ENCODE measurements at places on chromosomes 7 and 10. TPM values are rescaled to one million over a fixed set of nuclear protein-coding genes. Genes with fewer than 3 reads are reported as not detected.

- no peak for DNase-seq
These were observed 133.5 kb upstream of the FEZF1 start for GRCh38 chr7:122438006-122438405.

DNA sequence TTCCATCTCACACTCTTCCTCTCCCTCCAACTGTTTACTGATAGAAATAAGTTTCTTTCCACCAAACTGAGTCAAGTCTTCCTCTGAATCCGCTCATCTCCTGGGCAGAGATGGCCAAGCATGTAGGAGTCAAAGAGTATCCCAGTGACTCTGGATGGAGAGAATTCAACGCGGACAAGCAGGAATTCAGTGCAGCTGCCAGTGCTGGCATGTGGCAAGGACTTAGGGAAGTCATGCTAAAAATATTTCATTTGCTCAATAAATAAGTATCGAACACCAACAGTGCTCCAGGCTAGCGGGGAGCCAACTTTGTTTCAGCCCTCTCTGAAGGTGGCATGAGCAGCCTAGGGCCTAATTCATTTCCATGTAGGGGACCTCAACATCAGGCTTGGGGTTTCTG lies 351.6 kb upstream of the ZMIZ1 start:
- no peak for DNase-seq

DNA sequence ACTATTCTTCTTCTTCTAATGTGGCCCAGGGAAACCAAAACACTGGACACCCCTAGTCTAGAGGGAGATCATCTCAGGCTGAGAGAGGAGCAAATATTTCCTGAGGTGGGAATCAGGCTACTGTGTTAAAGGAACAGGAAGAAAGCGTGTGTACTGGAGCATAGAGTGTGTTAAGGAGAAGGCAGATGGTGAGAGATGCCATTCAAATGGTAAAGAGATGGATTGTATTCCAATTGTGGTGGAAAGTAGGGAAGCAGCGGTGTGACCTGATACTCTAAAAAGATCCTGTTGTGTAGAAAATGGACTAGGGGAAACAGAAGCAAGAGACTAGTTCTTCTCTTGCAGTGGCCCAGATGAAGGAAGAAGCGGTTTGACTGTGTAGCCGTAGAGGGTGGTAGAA lies 31.2 kb downstream of the RAB18 start:
- DNase-seq: no peak

- no peak for DNase-seq
These were observed 95.0 kb downstream of the UBE3C start for GRCh38 chr7:157233677-157234076.

DNA sequence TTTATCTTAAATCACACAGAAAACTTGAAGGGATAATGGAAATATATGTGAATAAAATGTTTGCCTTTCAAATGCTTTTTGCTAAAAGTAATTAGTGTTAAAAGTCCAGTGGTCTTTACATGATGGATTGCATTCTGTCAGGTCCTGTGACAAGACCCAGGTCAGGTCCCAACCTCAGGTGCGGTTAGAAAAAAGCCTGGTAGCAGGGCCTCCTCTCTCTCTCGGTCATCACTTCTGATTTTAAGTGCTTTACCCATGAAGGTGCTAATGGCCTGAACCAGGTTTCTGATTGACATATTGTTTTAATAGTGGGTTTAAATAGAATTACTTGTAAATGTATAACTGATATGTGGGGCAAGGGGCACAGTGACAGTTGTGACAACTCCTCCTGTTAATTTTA lies 736.3 kb downstream of the POM121L12 start:
- no peak for DNase-seq

DNA sequence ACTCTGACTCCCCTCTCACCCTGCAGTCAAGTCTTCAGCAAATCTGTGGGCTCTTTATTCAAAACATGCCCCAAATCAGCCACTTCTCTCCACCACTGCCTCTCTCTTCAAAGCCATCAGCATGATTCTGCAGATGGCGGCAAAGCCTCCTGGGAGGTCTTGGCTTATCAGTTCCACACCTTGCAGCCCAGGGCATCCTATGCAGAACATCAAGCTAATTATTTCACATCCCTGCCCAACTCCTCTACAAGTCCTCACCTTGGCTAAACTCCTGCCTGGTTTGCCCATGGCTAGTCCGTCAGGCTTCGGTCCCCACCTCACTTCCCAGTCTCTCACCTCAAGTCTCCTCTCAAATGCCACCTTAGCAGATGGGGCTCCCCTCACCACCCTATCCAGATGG lies 70.2 kb downstream of the PIP4K2A start:
- DNase-seq: no peak

Gene LIPM
- total RNA-seq: not detected
